ENCODE measurements at places on chromosomes 6 and 20.

- DNase-seq = peak; percentile 86
Observed at GRCh38 chr6:27157459-27158315, 89.8 kb upstream of the PRSS16 start.

DNA sequence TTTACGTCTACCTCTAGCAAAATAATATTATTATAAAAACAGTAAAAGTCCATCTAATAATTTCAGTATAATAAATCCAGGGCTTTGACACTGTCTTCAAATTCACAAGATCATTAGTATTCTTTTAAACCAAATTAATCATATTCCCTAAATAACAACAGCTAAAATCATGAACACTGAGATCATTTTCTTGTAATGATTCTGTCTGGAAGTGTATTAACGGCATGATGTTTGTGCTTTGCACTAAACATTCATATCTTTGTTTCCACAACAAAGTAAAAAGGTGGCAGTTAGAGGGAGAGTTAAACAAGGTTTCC, 18.8 kb downstream of the HIVEP2 start:
- DNase-seq = no peak

DNA sequence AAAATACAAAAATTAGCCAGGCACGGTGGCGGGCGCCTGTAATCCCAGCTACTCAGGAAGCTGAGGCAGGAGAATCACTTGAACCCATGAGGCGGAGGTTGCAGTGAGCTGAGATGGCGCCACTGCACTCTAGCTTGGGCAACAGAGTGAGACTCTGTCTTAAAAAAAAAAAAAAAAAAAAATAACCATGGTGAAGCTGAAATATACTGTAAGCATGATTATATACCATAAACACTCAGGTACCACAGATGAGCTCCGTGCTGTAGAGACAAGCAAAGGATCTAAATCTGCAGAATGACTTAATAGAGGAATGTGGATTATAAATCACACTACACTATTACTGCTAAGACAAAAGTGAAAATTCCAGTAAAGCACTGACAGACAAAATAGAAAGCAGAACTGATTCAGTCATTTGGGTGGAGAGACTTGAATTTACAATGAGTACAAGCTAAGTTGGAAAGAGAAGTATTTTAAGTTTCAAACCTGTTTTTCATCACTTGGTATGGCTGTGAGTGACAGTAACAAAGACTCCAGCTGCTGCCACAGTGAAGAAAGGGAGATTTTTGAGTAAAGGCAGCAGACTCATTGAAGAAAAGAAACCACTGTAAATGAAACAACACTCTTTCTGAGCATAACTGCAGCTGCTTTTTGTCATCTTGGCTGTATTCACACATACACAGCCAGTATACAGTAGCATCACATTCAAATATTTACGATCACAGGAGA, 322.1 kb downstream of the RNGTT start:
- no peak for DNase-seq

- DNase-seq = no peak
Observed at GRCh38 chr20:47905628-47906347, 120.5 kb upstream of the SULF2 start.

GRCh38 chr6:44022671-44023352, 104.4 kb downstream of the MRPL14 start:
- DNase-seq = no peak

DNA sequence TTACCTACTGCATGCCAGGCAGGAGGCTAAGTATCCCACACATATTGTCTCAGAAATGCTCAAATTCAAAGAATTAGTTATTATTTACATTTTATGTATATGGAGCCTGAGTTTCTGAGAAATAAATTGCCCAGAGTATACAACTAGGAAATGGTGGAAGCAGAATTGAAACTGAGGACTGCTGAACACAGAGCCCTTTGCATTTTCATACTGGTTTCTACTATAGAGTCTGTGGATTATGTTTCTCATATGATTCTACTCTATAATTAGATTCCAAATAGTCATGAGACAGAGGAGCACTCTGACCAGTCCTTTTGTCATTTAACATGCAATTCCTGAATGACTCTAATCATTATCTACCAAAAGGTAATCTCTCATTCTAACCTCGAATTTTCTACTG, 254.3 kb downstream of the LMBRD1 start:
- DNase-seq = no peak

- DNase-seq = peak; percentile 47
Observed at GRCh38 chr6:27795697-27796494, 116.3 kb downstream of the OR2B2 start.

DNA sequence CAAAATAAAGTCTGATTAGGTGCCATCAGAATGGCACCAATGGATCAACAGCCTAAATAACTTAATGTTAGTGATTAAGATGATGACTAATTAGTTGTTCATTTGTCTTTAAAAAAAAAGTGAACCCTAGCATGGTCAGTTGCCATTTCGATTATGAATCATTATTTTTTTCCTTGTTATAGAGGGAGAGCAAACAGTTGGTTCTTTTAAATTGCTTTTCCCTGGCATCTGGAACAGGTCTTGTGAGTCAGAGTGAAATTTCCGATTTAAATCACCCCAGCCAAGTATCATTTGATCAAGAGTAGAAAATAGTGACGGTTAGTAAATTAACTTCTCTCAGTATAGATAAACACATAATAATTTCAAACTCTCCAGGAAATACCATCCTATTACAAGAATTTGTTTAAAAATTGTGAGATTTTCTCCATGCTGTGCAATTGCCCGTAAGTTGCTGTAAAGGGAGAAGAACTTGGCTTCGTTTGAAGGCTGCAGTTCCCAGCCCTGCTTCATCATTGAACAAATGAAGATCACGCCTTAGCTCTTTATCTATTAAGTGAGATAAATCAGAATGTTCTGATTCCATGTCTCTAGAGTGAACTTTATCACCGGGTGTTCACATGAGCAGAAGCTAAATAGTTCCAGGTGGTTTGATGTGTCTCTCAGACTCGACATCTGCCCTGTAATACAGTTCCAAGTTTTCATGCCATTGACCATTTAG, 741.3 kb downstream of the DOK5 start:
- DNase-seq = no peak

DNA sequence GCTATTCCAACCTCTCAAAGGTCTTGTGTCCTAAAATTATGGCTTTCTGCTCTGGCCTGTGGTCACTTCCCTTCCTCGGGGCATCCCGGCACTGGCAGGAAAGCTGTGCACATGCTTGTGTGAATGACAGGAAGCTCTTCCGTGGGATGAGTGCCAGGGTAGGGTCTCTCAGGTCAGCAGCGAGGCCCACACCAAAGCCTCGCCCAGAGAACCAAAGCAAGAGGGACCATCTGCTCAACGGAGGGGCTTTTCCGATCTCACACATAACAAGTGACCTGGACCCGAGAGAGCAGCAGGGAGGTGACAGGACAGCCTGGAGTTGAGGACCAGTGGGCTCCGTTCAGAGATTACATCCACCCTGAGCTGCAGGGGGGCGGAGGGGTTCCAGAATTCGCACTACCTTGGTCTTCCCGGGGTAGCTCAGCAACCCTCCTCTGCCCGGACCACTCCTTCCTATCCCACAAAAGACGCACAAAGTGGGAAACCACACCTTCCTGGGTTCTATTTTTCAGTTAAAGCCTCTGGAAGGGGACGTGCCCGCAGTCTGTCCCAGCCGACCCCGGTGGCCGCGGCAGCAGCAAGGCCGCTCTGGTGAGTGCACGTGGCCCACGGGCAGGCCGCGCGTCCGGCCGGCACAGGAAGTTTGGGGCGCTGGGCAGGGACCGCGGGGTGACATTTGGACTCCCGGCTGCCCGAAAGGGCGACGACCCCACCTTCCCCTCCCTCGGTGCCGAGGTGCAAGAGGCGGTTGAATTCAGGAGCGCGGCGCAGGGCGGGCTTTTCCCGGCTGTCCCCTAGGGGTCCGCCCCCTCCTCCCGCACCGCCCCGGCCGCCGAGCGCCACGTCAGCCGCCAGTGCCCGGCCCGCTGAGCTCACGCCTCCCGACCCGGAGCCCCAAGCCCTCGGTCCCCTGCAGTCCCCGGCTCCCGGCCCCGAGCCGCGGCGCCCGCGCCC, 988 bp downstream of the TXNDC5 start:
- DNase-seq = peak; percentile 79

DNA sequence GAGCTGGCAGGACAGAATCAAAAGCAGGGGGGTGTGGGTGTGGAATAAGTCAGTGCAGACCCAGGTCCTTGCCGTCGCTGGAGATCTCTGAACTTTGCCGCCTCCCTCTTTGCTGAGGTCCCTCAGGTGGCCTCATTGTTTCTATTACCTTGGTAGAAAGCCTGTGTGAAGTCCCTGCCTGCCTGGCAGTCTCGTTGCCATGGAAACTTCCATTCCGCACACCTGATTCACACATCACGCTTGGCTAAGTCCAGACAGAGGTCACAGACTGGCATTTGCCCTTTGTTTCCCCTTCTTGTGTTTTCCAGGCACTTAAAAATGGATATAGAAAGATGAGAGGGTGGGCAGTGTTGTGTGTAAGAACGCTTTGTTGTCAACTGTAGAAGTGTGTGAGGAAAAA, 260.6 kb downstream of the PRL start:
- no peak for DNase-seq

DNA sequence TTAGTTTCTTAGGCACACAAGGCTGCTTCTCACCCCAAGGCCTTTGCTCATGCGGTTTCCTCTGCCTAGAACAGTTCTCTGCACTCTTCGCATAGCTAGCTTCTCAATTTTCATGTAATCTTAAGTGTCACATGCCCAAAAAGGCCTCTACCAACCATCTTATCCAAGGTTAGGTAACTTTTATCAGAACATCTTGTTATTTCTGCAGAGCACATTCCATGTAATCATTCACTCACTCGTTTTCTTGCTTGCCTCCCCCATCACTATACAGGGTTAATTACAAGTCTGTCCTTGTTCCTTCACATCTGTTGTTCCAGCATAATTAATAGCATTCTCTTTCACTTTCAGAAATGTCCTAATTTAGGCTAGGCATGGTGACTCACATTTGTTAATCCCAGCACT, 53.8 kb downstream of the NCOA6 start:
- no peak for DNase-seq

DNA sequence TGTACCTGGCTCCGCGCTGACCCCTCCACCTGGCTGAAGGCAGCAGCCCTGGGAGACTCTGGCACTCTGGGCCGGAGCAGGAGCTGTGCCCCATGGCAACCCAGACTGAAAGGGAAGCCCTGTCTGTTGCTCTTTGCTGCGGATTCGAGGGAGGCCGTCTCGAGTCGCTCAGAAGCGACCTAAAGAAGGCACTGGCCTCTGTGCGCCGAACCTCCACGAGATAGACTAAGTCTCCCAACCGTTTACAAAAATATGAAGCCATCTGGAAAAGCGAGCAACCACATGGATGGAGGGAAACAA, 10.5 kb upstream of the TBX18 start:
- DNase-seq = no peak

DNA sequence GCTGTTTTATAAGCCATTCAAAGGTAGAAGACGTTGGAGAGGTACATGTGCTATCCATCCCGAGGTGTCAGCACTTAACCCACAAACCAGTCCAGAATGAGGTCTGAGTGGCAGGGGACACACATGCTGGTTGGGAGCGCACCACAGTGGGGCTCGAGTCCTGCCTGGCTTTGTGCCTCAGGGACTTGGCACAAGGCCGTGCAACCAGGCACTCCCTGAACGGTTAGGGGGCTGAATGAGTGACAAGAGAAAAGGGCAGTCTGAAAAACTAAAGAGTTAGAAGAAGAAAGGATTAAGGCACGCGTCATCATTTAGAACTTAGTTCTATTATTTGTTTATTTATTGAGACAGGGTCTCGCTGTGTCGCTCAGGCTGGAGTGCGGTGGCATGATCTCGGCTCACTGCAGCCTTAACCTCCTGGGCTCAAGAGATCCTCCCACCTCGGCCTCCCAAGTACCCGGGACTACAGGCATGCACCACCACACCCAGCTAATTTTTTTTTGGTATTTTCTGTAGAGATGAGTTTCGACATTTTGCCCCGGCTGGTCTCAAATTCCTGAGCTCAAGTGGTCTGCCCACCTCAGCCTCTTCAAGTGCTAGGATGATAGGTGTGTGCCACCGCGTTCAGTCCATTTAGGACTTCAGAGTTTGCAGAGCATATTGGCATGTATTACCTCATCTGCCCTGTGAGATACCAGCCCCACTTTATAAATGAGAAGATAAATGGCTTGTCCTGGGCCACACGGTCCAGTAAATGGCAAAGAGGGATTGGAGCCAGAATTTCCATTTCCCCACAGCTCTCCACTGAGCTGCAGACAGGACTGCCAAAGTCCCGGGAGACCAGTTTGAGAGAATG, 47.4 kb upstream of the IRF4 start:
- no peak for DNase-seq

- DNase-seq = no peak
Observed at GRCh38 chr6:38806271-38806670, 91.2 kb downstream of the DNAH8 start.
